ENCODE measurements at places on chromosomes 16 and 17.

DNA sequence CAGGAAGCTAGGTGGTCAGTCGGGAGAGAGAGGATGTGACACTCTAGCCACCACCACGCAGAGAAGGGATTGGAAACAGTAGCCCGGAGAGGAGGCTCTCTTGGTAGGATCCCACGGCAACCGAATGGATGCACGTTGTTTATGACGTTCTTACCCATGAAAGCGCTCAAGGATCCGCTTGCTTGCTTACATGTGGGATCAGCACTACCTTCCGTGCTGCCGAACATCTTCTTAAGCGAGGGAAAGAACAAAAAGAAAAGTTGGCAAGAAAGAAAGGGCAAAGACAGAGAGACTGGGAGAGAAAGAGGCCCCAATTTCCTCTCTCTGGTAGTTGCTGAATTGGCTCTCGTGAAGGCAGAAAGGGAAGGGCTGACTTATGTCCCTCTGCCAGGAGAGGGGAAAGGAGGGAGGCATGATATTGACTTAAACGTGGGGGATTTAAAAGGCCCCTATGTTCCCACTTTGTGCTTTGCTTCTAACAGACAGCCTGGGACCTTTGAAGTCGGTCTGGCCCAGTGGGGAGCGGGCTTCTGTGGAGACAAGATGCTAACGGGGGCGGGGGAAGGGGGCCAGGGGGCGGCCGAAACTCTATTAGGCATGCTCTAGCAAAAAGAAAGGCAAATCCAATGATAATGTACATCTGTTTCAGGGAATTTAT is 35.4 kb downstream of the SNX20 start:
- DNase-seq = no peak

DNA sequence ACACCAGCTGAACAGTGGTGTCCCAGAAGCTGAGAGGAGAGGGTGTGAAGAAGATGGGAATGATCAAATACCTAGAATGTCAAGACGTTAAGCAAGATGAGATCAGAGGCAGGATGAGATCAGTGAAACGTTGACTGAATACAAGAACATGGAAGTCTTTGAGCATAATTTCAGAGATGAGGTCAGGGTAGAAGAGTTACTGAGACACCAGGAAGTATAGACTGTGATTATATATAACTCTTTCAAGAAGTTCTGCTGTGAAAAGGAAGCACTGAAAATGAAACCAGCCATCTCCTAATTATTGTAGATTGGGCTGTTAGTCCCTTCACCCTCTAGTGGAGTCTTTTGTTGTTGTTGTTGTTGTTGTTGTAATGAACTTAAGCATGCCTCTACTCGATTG is 9.1 kb downstream of the SHCBP1 start:
- no peak for DNase-seq

- no peak for DNase-seq
These were observed 104.5 kb upstream of the SEC14L1 start for GRCh38 chr17:77036136-77036840.

- no peak for DNase-seq
These were observed 71.5 kb downstream of the SEC14L1 start for GRCh38 chr17:77212081-77212832.

DNA sequence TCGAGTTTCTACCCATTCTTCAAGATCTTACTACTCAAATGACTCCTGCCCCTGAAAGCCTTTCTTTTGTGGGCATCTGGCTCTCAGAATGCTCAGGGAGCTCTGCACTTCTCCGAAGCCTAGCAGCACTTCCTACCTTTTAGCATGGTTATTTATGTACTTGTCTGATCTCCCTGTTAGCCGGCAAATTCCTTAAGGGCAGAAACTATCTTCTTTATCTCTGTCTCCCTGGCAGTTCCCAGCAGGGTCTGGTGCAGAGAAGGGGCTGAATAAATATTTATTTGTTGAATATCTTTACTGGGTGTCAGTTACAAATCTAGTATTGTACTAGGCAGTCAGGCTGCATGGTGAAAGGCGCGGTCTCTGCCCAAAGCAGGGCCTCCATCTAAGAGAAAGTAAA is 30.7 kb downstream of the TMEM132E start:
- no peak for DNase-seq

DNA sequence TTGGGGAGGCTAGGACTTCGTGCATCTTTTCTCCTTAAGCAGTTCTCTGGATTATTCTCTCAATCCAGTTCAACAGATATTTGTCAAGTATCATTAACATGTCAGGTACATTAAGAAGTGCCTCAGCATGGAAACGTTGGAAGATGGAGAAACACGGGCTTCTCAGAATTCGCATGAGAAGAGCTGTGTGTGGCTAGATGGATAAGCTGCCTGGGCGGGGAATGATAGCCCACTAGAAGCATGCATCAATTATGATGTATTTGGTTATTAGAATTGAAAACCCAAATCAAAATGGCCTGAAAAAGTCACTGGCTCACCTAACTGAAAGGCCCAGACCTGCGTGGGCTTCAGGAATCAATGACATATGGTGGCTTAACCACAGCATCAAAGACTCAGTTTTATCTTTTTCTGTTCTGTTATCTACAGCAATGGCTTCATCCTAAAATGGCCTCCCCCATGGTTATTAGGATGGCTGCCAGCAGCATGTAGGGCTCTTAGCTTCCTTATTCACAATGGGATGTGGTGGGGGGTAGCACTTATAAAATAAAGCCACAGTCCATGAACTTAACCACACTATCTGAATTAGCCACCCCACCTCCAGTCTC is 43.9 kb downstream of the MMD start:
- no peak for DNase-seq

DNA sequence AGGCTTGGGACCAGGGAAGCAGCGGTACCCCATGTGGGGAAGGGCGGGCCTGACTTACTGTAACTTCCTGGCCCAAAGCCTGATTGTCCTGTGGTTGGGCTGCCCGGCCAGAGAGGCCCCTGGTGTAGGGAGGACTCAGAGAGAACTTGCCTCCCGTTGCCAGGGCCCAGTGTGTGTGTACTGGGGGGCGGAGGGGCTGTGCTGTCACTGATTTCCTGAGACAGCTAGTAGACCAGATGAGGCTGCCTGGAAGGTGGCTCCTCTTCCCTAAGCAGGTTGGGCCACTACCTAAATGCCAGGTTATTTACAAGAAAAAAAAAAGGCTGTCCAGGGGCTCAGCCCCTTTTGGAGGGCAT is 16.7 kb downstream of the SOCS3 start:
- peak; percentile 93 for DNase-seq

- DNase-seq = no peak
These were observed 56.6 kb downstream of the DUSP14 start for GRCh38 chr17:37546302-37546701.

DNA sequence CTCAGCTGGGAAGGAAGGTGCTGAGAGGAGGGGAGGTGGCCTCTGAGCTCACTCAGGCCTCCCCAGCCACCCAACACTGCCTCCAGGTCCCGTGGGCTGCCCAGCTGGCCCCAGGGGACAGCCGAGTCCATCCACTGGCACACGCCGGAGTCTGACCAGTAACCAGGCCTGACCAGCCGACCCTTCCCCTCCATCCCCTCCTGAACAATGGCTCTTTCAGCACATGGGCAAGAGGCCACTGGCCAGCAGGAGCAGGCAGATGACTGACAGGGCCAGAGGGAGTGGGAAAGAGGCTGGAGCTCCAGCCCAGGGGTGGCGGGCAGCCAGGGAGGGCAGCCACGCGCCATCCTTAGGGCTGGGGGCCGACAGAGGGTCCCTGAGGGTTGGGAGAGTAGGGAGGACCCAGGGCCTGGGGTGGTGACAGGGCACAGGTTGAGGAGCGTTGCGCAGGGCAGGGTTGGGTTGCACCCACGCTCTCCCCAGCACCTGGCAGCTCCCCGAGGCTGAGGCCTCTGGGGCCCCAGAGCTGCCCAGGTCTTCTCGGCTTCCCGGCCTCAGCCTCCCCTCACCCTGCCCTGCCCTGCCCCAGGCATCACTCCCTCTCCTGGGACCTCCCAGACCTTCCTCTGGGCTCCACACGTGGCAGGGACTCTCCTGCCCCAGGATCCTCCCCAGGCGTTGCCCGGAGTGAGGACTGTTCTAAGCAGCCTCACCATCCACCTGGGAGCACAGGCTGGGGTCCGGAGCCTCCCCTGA is 20.2 kb upstream of the SLC38A10 start:
- DNase-seq = no peak

DNA sequence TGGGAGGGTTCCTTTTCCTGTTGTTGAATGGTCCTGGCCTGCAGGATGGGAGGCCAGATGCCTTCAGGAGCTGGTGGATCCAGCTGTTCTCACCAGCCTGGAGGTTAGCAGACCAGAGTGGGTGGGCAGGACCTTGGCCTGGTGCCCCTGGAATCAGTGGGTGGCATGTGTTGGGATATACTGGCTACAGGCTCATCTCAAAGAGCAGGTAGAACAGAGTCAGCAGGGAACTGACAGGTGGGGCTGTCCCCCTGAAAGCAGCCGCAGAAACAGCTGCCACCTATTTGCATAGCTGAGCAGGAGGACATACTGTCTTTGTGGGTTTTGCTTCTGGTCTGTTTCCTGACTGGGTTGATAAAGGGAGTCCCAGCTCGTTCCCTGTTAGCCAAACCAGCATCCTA is 144.1 kb downstream of the RAB11FIP4 start:
- no peak for DNase-seq

GRCh38 chr17:79914813-79915740 is 75.8 kb upstream of the CBX4 start:
- DNase-seq = no peak

DNA sequence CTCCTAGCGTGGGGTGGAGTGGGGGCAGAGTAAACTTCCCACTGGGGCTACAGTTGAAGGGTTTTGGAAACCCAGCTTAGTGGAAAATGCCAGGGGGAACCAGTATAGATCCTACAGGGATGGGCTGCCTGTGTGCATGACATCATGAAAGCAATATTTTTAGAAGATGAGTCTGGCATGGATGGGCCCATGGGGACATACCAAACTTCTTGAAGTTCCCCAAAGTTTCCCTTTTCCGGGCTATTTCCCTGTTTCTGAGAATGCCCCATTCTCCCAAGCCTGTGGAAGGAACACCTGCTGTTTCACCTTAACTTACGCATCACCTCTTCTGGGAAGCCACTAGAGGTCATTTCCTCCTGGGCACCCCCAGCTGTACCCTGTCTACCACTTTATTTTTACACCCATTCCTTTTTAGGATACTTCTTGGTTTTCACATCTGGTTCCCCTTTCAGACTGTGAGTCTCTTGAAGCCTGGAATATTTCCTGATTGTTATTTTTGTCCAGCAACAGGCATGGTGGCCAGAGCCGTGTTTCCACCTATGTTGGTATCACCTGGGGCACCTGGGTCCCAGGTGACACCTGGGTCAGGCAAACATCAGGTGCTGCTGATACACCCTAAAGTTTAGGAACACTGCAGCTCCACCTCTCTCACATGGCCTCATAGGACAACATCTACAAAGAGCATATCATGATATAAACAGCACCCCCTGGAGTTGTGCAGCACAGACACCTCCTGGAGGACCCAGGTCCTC is 9.8 kb downstream of the SOCS3 start:
- no peak for DNase-seq

DNA sequence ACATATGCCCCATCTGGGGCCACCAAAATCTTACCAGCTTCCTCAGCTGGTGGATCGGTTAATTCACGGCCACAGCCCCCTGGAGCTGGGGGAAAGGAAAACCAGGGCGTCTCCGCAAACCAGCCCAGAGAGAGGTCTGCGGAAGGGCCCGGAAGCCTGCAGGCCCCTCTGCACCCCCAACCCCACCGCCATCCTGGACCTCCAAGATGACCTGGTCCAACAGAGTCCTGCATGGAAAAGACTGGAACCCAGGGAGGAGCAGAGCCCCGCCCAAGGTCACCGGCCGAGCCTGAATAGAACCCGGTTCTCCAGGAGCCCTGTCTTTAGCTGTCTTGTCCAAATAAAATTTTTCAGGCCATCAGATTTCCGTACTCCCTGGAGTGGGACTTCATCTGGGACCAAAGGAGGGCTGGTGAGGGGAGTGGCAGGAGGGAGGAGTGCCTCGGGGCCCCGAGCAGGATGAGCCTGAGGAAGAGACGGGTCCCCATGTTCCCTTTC is 37.4 kb upstream of the NDRG4 start:
- no peak for DNase-seq

GRCh38 chr17:67374329-67375053 is 2.6 kb upstream of the PITPNC1 start:
- peak; percentile 87 for DNase-seq

- no peak for DNase-seq
These were observed 334.7 kb downstream of the SOX9 start for GRCh38 chr17:72455562-72455961.

- DNase-seq = peak; percentile 73
These were observed 179.3 kb upstream of the CIBAR2 start for GRCh38 chr16:85291302-85292148.

- DNase-seq = no peak
These were observed 541 bp downstream of the VKORC1 start for GRCh38 chr16:31094088-31094423.

DNA sequence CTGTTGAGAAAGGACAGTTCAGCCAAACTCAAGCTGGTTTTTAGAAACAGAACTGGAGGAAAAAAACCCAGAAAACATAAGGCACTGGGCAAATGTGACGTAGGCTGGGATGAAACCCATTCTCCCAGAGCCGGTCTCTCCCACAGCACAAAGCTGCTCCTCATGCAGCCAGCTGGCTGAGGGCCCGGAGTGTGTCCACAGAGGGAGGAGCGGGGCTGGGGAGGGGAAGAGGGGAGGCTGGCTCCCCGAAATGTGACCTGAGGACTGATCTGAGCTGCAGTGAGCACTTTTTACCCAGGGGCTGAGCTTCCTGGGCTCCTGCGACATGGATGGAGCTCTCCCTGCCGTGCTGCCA is 20.8 kb downstream of the FOXF1 start:
- no peak for DNase-seq

- DNase-seq = no peak
These were observed 60.7 kb downstream of the CLEC16A start for GRCh38 chr16:11004973-11005610.

GRCh38 chr16:22635801-22636200 is 125.1 kb downstream of the NPIPB5 start:
- DNase-seq = no peak

DNA sequence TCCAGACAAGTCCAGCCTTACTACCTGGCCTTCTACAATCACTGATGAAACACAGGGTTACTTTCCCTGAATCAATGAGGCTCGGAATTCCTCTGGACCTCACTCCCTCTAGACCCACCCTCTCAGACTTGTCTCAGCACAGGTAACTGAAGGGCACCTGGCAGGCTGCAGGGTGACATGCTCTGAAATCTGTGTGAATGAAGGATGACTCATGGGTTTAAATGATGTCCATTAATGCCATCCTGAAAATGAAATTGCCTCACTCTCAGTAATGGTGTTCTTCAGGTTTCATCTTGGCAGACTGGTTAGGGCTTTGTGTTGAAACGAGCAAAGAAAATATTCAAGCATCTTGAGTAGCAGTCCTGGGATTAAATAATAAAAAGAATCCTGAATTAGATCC is 134.4 kb downstream of the MAF start:
- no peak for DNase-seq

- DNase-seq = no peak
These were observed 8.0 kb downstream of the PRSS41 start for GRCh38 chr16:2806286-2806685.
